ENCODE measurements at places on chromosomes 12 and 14.

DNA sequence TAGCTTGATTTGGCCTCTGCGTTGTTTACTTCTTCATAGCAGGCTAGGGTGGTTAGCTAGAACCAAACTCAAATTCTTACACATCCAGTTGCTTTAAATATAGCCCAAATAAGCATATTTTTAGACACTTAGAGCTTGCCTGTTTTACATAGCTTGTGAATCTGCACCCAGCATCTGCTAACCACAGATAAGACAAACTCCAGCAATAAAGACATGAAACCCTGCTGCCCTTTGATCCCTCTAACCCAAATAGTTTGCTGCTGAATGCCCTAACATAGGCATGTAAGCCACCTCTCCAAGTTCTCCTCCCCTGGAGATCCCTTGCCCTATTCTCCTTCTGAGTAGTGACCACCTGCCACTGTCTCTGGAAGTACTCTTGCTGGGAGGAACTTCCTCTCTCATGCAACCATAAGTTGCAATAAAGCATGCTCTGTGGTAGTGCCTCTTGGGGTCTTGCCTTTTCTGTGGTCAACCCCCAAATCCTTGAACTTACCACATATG, 185.6 kb downstream of the TMEM117 start:
- no peak for DNase-seq

DNA sequence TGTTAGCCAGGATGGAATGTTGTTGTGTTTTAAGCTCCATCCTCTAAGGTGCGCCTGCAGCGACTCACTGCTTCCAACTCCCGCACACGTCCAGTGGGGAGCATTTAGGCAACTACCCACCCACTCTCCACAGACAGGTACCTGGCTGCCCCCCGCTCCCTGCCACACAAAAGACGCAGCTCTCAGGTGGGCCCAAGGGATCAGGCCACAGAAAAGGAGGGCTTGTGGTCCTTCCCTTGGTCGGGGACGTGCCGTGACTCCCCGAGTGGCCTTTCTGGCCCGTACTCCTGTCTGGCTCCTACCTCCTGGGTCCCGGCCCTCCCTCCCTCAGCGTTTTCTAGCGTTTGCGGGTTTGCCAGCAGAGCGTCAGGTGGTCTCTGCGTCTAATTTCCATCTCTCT, 16.2 kb downstream of the TEDC1 start:
- DNase-seq, result no peak

DNA sequence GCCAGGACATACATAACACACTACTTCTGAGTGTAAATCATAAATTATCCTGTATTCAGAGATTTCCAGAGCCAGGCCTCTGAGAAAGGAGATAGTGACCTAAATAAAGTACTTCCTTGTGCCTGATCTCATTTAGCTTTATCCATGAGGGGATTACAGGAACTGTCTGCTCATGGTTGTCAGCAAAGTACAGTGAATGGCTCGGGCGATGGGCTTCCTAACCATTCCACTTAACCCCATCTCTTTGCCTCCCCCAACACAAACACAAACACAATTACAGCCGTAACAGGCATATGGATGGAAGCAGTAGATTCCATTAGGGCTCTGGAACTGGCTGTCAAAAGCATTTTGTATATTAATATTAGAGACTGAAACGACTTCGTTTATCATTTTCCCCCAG, 206.7 kb upstream of the CPNE8 start:
- DNase-seq, result no peak

- no peak for DNase-seq
These were observed 275.9 kb downstream of the RPS29 start for GRCh38 chr14:49310298-49310697.

- DNase-seq, result no peak
These were observed 151.7 kb downstream of the PDZRN4 start for GRCh38 chr12:41339784-41340183.

GRCh38 chr14:56304456-56304855, 186.2 kb downstream of the PELI2 start:
- DNase-seq, result no peak

DNA sequence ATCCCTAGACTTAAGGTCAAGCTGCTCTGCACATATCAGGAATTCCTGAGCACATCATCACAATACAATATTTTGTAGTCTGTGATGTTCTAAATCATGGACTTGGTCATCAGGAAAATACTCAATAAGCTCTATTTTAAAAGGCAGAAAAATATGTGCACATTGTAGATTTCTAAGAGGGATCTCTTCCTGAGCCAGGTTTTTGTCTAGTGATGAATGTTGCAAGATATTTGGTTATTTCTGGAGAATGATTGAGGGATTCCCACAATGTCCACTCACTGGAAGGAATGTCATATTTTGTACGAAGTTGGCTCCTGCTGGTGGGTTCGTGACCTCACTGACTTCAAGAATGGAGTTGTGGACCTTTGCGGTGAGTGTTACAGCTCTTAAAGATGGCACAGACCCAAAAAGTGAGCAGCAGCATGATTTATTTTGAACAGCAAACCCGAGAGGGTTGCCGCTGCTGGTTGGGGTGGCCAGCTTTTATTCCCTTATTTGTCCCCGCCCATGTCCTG, 300.9 kb upstream of the DCN start:
- DNase-seq, result no peak

DNA sequence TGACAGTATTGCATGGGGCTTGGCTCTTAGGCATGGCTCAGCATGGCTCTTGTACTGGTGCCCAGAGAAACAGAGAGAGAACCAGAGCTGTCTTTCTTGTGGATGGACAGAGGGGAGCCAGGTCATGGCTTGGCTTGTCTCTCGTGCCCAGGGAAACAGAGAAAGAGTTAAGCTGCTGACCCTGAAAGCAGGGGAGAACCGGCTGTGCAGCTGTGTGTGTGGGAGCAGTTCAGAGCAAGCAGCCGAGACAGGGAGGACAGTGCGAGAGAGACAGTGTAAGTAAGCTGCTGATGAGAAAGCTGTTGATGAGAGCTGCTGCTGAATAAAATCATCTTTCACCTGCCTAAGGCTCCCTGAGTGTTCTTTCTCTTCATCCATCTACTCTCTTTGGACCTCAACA, 61.3 kb upstream of the DDHD1 start:
- DNase-seq, result no peak

DNA sequence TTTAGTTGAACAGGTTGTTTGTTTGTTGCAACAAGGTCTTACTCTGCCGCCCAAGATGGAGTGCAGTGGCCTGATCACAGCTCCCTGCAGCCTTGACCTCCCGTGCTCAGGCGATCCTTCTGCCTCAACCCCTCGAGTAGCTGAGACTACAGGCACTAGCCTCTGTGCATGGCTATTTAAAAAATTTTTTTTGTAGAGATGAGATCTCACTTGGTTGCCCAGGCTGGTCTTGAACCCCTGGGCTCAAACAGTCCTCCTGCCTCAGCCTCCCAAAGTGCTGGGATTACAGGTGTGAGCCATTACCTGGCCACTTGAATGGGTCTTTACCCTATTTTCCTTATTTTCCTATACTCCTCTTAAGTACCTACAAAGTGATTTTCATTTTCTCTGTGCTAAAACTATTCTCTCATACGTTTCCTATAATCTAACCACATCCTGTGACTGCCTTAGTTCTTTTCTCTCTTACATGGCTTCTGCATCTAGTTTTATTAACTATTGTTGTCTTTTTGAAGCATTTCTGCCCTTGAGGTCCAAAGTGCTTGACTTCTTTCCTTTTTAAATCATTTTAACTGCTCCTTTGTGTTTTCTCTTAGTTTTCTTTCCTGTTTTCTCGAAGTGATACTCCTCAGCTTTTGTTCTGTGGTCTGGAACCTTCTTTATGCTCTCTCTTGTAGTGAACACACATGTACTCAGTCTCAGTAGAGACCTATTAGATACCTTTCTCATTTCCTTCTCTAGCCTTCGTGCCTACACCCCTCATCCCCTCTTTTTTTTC, 14.1 kb downstream of the GPX2 start:
- DNase-seq, result no peak
